Activated CD8-positive, alpha-beta memory T cell treated with anti-CD3 and anti-CD28 coated beads for 48 hours (primary cell): ENCODE measurements at places on chromosomes 16 and 17.

DNA sequence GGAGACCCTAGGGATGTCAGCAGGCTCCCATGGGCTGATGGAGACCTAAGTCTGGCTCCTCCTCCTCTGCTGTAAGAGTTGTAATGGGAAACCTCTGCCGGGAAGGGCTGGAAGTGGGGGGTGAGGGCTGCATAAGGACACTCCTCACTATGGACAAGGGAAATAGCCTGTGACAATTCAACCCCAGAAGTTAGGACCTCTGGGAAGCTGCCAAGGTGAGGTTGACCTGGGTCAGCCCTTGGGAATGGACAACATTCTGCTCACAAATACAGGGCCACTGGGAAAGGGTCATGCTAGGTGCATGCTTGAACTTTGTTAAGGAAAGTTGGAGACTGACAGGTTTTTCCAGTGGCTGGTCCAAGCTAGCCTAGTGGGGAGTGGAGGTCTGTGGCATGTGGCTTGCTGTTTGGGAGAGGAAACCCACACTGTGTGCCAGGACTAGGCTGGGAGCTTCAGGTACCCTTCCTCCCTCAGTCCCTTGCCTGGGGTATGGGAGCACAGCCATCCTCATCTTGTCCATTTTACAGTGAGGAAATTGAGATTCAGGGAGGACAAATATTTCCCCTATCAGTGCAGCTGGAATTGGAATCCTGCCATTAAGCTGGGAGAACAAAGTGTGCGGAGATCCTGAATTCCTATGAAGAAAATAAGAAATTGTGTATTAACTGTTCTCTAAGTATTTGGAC is 190.4 kb downstream of the SALL1 start:
- DNase-seq, result no peak

- no peak for DNase-seq
Observed at GRCh38 chr17:50956750-50957523, 90.8 kb upstream of the TOB1 start.

GRCh38 chr17:58233543-58233942 is 4.8 kb upstream of the LPO start:
- no peak for DNase-seq

DNA sequence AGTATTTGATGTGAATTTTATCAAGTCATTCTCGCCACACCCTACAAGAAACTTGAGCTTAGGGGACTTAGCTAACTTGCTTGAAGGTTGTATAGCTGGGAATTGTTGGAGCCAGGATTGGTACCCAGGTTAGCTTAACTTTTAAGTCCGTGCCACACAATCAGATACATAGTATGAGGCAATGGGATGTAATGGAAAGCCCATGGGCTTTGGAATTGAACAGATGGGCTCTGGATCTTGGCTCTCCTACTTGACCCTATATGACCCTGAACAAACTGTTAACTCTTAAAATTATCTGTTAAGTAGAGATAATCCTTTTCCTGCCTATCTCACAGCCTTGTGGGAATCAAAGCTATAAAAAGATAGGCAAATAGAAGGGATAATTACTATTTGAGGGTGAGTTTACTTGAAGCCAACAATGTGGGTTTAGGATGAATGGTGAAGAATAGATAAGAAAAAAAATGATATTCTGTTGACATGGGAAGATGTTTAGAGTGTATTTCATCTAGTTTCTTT is 51.9 kb upstream of the CACNG3 start:
- no peak for DNase-seq

GRCh38 chr17:67479148-67479547 is 102.1 kb downstream of the PITPNC1 start:
- DNase-seq, result no peak

- DNase-seq, result no peak
Observed at GRCh38 chr16:55043499-55043898, 112.8 kb downstream of the IRX5 start.

- no peak for DNase-seq
Observed at GRCh38 chr17:78291944-78292910, 60.8 kb downstream of the TMEM235 start.

DNA sequence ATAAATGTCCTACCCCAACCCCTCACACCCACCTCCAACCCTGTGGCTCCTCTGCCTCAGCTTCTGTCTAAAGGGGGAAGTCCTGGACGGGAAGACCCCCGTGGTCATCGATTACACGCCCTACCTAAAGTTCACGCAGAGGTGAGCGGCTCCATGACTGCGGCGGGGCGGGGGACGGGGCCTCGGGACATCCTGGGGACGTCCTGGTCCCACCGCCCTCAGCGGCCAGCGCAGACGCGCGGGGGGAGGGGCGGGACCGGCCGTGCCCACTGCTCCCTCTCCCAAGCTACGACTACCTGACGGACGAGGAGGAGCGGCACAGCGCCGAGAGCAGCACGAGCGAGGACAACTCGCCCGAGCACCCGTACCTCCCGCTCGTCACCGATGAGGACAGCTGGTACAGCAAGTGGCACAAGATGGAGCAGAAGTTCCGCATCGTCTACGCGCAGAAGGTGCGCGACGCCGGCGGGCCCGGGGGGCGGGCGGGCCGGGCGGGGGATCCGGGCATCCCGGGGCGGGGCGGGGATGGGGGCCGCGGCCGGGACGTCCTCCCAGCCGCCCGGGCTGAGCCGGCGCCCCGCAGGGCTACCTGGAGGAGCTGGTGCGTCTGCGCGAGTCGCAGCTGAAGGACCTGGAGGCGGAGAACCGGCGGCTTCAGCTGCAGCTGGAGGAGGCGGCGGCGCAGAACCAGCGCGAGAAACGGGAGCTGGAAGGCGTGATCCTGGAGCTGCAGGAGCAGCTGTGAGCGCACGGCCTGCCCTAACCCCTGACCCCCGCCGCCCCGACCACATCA is 6.7 kb downstream of the RUNDC3A start:
- DNase-seq, result no peak

GRCh38 chr16:27685807-27686206 is 135.9 kb downstream of the KATNIP start:
- no peak for DNase-seq

GRCh38 chr16:63331111-63331510 is 1294.9 kb upstream of the CDH8 start:
- DNase-seq, result no peak

DNA sequence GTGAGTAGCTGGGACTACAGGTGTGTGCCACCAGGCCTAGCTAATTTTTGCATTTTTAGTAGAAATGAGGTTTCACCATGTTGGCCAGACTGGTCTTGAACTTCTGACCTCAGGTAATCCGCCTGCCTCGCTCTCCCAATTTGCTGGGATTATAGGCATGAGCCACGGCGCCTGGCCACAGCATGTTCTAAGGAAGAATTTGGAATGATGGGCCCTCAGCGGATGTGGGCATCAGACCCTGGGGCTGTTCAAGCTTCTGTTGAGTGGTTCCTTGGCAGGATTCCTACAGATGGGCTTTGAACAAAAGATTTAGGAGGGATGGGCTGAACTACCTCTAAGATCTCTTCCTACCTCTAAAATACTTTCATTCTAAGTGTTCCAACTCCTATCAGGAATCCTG is 4.1 kb downstream of the PRPSAP2 start:
- no peak for DNase-seq

GRCh38 chr16:52440248-52440647 is 106.7 kb downstream of the TOX3 start:
- no peak for DNase-seq

DNA sequence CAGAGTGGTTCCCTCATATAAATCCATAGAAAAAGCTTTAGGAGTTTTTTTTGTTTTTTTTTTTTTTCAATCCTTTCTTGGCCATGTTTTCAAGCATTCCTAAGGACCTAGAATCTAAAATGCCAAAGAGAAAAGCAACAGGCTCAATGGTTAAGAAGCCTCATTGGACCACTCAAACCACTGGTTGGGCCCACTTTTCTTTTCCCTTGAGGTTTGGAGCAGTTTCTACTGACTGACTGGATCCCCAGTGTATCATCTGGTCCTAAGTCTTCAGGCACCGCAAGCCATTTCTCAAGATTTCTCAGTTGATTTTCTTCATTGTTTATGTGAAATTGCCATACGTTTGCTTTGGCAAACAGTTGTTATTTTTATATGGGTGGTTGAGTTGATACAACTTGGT is 14.4 kb downstream of the METTL9 start:
- no peak for DNase-seq

GRCh38 chr17:37054894-37055293 is 106.1 kb downstream of the AATF start:
- no peak for DNase-seq

DNA sequence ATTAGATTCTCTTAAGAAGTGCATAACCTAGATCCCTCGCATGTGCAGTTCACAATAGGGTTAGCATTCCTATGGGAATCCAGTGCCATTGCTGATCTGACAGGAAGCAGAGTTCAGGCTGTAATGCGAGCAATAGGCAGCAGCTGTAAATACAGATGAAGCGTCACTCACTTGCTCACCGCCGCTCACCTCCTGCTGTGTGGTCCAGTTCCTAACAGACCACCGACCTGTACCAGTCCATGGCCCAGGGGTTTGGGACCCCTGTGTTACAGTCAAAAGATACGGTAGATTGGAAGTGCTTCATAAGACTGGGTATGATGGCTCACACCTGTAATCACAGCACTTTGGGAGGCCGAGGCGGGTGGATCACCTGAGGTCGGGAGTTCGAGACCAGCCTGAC is 2.8 kb downstream of the STAT5A start:
- DNase-seq, result no peak

- DNase-seq, result no peak
Observed at GRCh38 chr17:14152721-14153120, 83.4 kb downstream of the COX10 start.

- DNase-seq, result no peak
Observed at GRCh38 chr17:81134064-81134781, 31.1 kb upstream of the PVALEF start.

GRCh38 chr17:13813347-13814240 is 211.9 kb upstream of the HS3ST3A1 start:
- DNase-seq, result no peak

DNA sequence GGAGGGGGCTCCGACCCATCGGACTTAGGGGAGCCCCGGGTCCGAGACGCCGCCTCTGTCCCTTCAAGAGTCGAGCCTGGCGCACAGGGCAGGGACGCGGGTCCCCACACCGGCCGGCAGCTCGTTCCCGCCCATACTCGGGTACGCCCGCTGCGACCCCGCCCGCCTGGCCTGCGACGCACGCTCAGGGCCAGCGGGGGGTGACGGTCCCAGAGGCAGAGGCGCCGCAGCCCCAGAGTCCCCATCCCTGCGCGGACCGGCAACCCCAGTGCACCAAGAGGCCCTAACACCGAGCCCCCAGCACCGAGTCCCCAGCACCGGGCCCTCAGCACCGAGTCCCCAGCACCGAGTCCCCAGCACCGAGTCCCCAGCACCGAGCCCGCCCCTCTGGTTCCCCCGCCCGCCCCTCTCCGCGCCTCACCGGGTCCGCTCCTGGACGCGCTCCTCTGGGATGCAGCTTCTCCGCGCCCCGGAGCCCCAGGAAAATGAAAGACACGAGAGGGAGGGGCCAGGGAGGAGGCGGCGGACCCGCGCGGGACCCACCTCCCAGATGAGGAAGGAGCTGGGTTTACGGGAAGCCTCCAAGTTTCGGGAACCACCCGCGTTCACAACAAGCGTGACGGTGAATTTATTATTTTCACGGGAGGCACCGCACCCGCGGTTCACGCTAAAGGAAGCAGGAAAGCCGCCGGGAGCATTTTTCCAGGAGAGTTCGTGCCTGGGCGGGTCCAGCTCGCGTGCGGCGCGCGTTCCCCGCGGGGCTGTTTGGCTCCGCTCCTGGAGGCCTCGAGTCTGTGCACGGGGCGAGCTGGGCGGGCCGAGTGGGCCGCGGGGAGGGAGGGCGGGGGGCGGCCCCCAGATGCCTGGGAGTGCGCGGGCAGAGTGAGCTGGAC is at the start of gene SECTM1:
Gene SECTM1 (minus strand): TSS at position 488 of the 893 bp plus-strand sequence. CDS start 6,526 bp downstream, outside the sequence.
- DNase-seq, result no peak

GRCh38 chr17:49738456-49739163 is 25.3 kb downstream of the FAM117A start:
- DNase-seq, result no peak

GRCh38 chr17:82734987-82735866 is at the start of gene FN3K:
TSS of gene FN3K (plus strand) at chr17:82735615. CDS start at chr17:82735637, 22 bp downstream.
- DNase-seq, result no peak

DNA sequence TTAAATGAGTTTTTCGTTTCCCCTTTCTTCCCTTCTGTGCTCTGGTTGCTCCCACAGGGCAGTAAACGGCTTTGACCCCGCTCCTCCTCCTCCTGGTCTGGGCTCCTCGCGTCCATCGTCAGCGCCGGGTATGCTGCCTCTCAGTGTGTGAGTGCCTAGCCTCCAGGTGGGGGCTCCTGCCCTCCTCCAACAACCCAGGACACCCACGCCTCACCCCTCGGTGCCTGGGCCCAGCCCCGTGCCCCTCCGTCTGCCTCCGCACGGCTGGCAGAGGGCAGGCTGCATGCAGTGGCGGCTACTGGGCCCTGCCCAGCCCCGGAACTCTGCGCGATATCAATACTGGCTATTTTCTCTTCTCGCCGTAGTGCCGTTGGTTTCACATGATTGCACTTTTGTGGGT is 31.2 kb downstream of the NDEL1 start:
- no peak for DNase-seq

DNA sequence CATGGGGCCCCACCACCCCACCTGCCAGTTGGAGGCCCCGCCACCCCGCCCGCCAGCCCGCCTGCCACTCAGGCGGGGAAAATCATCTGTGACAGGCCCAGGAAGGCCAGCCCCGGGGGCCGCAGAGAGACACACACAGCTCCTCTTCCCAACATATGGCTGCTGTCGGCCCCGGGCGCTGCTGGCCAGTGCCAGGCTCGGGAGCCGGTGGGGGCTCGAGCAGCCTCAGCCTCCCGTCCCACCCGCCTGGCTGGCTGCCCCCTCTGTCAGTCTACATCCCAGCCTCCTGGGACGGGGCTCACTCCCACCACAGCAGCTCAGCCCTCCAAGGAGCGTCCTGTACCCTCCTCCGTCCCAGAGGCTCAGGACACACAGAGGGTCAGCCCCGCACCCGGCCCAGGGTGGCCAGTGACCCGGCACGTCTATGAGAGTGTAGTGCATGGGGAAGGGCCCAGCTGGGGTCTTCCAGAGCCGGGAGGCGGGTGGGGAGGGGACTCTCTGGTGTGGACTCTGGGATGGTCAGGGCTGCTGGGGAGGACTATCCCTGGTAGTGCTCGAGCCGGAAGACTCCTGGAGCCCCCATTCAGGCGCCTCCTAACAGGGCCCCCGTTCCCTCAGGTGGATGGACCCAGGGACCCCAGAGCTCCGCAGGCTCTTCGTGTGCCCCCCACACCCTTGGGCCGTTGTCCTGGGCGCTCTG is 3.6 kb upstream of the PRR35 start:
- no peak for DNase-seq

- no peak for DNase-seq
Observed at GRCh38 chr17:70886648-70887047, 717.3 kb downstream of the KCNJ2 start.
